Adrenal gland (tissue), 19 donors: ENCODE measurements at places on chromosomes 4 and X.
A peak's percentile ranks its signal among the peaks of the same experiment; 100 is the strongest.

- H3K36me3 ChIP-seq, result peaks cover 7% of the 10 kb centered on the region
- peaks cover 42% of the 10 kb centered on the region for H3K4me1 ChIP-seq
- H3K4me3 ChIP-seq, result peak overlapping the region; percentile 3
- peak; percentile 32 for DNase-seq
These were observed 35.9 kb downstream of the ANTXR2 start for GRCh38 chr4:80036949-80037685.

DNA sequence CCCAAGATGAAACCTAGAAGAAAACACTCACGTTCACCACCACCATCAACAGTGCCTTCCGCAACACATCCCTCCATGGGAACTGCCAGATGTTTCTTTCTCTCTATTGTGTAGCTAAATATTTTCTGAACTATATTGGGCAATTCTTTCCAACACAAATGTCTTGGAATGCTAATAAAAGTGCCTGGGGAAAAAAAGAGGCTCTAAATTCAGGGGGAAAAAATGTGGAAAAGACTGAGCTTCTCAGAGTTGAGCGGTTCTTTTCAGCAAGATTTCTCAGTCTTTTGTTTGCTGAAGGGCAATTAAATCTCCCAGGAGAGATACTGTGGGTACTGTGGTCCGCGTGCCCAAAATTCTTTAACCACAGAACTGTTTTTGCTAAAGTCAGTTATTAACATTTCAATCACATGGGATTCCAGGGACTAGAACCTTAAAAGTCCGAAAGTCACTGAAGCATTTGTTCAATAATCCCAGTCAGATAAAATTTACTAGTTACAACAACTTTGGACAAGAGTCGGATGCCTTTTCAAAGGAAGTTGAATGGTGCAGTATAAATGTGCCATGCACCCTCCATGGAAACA is 51.9 kb upstream of the DHRSX start:
- no peak overlapping the region for H3K27ac ChIP-seq
- H3K27me3 ChIP-seq, result peaks cover 12% of the 10 kb centered on the region
- no peaks in the 10 kb centered on the region for H3K4me1 ChIP-seq
- DNase-seq, result no peak

DNA sequence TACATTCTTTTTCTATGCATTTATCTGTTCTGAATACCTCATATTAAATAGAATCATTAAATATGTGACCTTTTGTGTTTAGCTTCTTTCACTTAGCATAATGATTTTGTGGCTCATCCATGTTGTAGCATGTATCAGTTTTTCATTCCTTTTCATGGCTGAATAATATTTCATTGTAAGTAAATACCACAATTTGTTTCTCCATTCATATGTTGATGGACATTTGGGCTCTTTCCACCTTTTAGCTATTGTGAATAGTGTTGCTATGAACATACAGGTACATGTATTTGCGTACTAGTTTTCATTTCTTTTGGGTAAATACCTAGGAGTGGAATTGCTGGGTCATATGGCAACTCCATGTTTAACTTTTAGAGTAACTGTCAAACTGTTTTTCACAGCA is 85.1 kb downstream of the GNL3L start:
- no peak overlapping the region for H3K4me3 ChIP-seq
- H3K27me3 ChIP-seq, result no peaks in the 10 kb centered on the region
- DNase-seq, result no peak
- no peaks in the 10 kb centered on the region for H3K4me1 ChIP-seq
- H3K36me3 ChIP-seq, result no peaks in the 10 kb centered on the region
- H3K27ac ChIP-seq, result no peak overlapping the region

DNA sequence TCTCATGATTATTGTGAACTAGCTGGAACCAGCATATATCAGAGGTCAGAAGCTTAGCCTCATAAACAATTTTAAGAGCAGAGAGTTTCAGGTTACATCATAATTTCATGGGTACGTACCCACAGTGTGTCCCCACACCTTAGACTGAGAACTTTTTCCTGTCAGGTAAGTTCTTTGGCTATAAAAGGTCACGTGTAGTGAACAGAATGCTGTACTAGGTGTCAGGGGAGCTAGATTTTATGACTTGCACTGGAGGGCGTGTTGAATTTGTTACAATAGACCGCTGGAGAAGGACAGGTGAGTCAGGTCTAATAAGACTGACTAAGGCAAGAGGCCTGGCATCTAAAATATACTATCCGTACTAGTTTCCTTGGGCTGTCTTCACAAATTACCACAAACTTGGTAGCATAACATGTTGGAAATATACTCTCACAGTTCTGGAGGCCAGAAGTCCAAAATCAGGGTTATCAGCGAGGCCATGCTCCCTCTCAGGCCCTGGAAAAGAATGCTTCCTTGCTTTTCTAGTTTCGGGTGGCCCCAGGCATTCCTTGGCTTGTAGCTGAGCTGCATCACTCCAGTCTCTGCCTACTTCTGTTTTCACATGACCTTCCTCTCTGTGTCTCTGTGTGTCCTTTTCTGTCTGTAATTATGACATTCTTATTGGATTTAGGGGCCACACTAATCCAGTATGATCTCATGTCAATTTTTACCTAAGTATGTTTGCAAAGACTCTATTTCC is 512.0 kb upstream of the NR3C2 start:
- DNase-seq, result no peak
- H3K36me3 ChIP-seq, result no peaks in the 10 kb centered on the region
- H3K27ac ChIP-seq, result no peak overlapping the region
- H3K4me1 ChIP-seq, result no peaks in the 10 kb centered on the region

GRCh38 chr4:120132935-120133334 is 66.3 kb upstream of the MAD2L1 start:
- no peaks in the 10 kb centered on the region for H3K4me1 ChIP-seq
- no peaks in the 10 kb centered on the region for H3K27me3 ChIP-seq
- no peak for DNase-seq
- H3K4me3 ChIP-seq, result no peak overlapping the region

DNA sequence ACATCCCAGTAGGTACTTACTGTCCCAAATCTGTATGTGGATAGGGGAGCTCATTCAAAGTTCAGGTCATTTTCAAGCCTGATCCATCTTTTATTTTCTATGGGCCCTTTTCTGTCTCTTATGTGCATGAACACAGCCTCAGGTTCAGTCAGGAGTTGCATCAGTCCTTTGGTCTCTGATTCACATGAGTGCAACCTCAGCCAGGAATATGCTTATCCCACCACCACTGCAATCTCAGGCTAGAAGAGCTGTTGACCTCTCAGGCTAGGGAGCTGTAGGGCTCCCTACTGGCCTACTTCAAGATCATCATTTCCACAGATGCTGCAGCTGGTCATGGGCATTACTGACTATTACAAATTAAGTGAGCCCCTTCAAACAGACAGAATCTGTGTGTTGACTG is 27.2 kb downstream of the AASDH start:
- no peak for DNase-seq
- H3K4me1 ChIP-seq, result no peaks in the 10 kb centered on the region
- H3K36me3 ChIP-seq, result no peaks in the 10 kb centered on the region
- no peak overlapping the region for H3K4me3 ChIP-seq
- H3K27ac ChIP-seq, result no peak overlapping the region

DNA sequence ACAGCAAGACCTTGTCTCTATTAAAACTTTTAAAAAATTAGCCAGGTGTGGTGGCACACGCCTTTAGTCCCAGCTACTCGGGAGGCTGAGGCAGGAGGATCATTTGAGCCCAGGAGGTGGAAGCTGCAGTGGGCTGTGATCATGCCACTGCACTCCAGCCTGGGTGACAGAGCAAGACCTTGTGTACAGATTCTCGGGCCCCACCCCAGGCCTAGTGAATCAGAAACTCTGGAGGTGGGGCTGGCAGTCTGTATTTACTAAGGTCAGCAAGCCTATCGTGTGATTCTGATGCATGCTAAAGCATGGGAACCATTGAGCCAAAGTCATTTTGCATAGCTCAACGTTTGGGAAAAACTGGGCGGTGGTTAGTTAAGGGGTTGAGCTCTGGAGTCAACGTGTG is 3.5 kb downstream of the S100G start:
- peak; percentile 22 for DNase-seq
- no peak overlapping the region for H3K4me3 ChIP-seq
- no peaks in the 10 kb centered on the region for H3K36me3 ChIP-seq
- H3K27me3 ChIP-seq, result no peaks in the 10 kb centered on the region
- no peaks in the 10 kb centered on the region for H3K4me1 ChIP-seq

- H3K27ac ChIP-seq, result no peak overlapping the region
- no peak overlapping the region for H3K4me3 ChIP-seq
- no peak for DNase-seq
These were observed 194.7 kb downstream of the GALNTL6 start for GRCh38 chr4:172007889-172008288.
